Ascending aorta (tissue), 2 donors: ENCODE measurements at places on chromosomes 7 and 10. TPM values are rescaled to one million over a fixed set of nuclear protein-coding genes. Genes with fewer than 3 reads are reported as not detected.

DNA sequence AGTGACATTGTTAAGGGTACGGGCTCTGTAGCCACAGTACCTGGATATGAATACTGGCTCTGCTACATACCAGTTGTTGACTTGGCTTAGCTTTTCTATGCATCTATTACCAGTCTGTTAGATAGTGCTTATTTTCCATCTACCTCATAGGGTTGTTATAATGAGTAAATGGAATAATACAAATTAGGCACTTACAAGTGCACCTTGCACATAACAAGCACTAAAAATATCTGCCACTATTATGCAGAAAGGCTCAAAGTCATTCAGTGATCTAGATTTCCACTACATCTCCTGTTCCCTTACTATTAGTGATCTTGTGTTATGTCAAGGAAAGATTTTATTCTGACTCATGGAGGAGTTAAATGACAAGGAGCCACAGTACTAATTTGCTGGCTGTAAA is 27.9 kb upstream of the ZEB1 start:
- no peaks in the 10 kb centered on the region for H3K27me3 ChIP-seq
- DNase-seq: no peak
- H3K27ac ChIP-seq: no peak overlapping the region
- H3K36me3 ChIP-seq: no peaks in the 10 kb centered on the region
- H3K4me1 ChIP-seq: no peaks in the 10 kb centered on the region
- no peak overlapping the region for H3K4me3 ChIP-seq

The GIMAP8 gene
- 28.3 TPM for total RNA-seq

DNA sequence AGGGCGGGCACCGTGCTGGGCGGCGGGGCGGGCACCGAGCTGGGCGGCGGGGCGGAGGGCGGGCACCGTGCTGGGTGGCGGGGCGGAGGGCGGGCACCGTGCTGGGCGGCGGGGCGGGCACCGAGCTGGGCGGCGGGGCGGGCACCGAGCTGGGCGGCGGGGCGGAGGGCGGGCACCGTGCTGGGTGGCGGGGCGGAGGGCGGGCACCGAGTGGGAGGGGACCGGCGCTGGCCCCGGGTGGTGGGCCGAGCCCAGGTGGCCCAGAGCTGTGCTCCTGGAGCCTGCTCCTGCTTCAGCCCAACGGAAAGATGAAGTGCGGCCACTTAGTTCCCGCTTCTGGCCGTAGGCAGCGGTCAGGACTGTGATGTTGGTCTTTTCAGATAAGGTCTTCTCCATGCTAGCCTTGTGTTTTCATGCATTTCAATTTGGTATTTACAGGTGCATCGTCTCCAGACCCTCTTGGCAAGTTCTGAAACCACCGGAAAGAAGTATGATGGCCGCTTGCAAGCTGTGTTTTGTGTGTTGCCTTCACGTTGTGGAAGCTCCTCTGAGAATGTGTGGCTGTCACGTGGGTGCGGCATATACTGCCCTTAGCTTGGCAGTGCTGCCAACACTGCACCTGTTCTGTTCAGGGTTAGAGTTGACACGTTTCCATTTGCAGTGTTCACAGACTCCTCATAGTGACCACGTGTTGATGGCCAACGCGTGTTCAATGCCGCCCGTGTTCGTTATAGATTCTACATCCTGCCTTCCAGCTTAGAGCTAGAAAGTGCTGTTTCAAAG is 25.2 kb downstream of the IQCE start:
- no peak overlapping the region for H3K4me3 ChIP-seq
- DNase-seq: no peak
- H3K27me3 ChIP-seq: no peaks in the 10 kb centered on the region
- H3K4me1 ChIP-seq: no peaks in the 10 kb centered on the region

The CC2D2B gene
- total RNA-seq: 3.9 TPM

The ACTR3C gene
- 0.11 TPM for total RNA-seq

- no peak for DNase-seq
- no peaks in the 10 kb centered on the region for H3K36me3 ChIP-seq
- H3K27me3 ChIP-seq: no peaks in the 10 kb centered on the region
- no peak overlapping the region for H3K4me3 ChIP-seq
These were observed 29.7 kb upstream of the OCM start for GRCh38 chr7:5850944-5851343.

The PIP gene
- total RNA-seq: not detected

- no peak overlapping the region for H3K27ac ChIP-seq
- H3K36me3 ChIP-seq: no peaks in the 10 kb centered on the region
- no peak for DNase-seq
- H3K4me1 ChIP-seq: peaks cover 7% of the 10 kb centered on the region
These were observed 114.9 kb downstream of the OAT start for GRCh38 chr10:124303662-124304418.

DNA sequence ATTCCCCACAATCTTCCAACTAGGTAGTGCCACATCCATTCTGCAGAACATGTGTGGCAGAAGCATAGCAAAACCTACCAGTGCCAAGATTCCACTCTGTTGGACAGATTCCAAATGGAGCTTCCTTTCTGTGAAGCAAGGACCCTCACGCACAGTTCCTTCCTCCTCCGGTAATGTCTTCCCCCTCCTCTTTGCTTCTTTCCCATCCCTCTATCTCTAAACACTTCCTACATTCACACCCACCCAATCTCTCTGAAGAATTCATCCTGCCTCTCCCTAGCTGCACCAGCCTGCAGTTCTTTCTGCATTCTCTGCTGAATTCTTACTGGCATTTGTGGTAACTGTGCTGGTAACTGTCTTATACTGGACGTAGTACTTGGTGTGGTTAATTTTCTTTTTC is 124.9 kb downstream of the RNLS start:
- DNase-seq: no peak
- no peak overlapping the region for H3K27ac ChIP-seq
- H3K27me3 ChIP-seq: no peaks in the 10 kb centered on the region
- no peaks in the 10 kb centered on the region for H3K4me1 ChIP-seq
- H3K36me3 ChIP-seq: no peaks in the 10 kb centered on the region
- H3K4me3 ChIP-seq: no peak overlapping the region

DNA sequence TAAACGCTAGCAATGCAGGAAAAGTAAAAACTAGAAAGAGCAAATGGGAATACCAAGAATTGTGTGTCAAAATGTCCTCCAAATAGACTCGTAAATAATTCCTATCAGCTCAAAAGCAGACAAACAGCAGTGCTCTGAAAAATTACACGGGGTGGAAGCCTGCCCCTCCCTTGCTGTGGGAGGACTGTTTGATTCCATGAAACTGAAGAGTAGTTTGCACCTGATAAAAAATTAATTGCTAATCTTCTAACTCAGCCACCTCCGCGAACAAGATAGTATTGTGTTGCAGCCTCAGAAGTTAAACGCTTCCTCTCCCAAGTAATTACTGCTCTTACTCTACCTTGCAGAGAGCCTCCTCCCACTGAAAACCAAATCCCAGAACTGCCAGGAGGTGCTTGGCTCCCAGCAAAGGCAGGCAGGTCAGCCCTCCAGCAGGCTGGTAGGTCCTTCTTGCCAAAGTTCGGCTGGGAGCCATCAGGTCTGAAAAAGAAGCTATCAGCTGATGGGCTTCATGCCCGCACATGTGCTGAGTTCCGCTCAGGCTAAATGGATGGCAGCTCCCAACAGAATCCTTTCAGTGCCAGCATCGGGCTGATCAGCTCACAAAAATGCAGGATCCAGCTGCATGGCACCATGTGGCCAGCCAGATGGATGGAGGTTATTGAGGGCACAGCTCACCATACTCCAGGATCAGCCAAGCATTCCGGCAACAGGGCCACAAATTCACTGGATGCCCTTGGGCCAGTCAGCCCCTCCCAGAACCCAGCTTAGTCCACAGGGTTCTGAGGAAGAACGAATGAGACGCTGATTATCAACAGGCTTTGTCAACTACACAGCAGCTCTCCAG is 37.1 kb downstream of the MAD1L1 start:
- no peaks in the 10 kb centered on the region for H3K4me1 ChIP-seq
- no peak overlapping the region for H3K27ac ChIP-seq
- peaks cover 8% of the 10 kb centered on the region for H3K36me3 ChIP-seq
- H3K27me3 ChIP-seq: no peaks in the 10 kb centered on the region
- no peak for DNase-seq

DNA sequence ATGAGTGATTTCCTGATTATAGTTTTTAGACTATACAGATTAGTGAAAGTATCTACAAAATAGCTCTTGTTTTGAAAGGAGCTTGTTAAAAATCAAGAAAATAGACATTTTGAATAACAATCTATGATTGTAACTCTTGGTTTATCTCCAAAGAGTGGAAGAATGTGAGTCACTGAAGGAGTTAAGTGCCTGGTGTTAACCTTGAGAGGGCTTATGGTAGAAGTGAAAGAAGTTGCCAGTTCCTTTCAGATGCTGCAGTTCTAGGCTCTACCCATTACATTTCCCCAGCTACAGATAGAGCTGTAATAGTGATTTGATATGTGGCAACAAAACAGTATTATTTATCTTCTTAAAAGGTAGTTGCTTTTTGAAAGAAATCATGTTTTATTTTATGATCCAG is 12.7 kb downstream of the NRBF2 start:
- H3K4me3 ChIP-seq: no peak overlapping the region
- H3K27ac ChIP-seq: no peak overlapping the region
- no peak for DNase-seq
- peaks cover 6% of the 10 kb centered on the region for H3K36me3 ChIP-seq
- H3K4me1 ChIP-seq: no peaks in the 10 kb centered on the region
- no peaks in the 10 kb centered on the region for H3K27me3 ChIP-seq

DNA sequence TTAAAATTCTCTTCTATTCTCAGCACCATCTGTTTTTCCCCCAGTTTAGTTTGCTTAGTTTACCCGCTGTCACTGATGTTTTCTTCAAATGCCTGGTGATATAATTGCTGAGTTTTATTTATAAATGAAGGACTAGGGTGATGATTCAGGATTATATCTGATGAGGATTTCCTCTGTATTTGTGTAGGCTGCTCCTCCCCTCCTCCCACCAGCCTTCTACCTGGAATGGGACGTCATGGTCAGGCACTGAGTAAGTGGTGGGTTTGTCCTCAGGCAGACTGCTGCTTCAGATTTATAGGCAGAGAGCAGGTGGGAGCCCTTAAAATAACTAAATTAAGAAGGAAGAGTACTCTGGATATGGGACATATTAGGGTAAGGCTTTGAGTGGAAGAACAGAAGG is 35.8 kb downstream of the PALS2 start:
- no peaks in the 10 kb centered on the region for H3K27me3 ChIP-seq
- no peaks in the 10 kb centered on the region for H3K4me1 ChIP-seq
- no peaks in the 10 kb centered on the region for H3K36me3 ChIP-seq
- no peak overlapping the region for H3K27ac ChIP-seq
- no peak for DNase-seq
- no peak overlapping the region for H3K4me3 ChIP-seq
